ENCODE measurements at places on chromosomes 6 and 20. TPM values are rescaled to one million over a fixed set of nuclear protein-coding genes. Genes with fewer than 3 reads are reported as not detected.

Gene TFAP2D
- not detected for polyA plus RNA-seq

Gene SCRT2
- polyA plus RNA-seq = 0.36 TPM

Gene PBOV1
- not detected for polyA plus RNA-seq

Gene PLCB4
- polyA plus RNA-seq = 53.1 TPM

Gene RAB44
- not detected for polyA plus RNA-seq

Gene SOX4
- 3.5 TPM for polyA plus RNA-seq

Gene CRYBG1
- 3.1 TPM for polyA plus RNA-seq

Gene TMEM217
- 4.2 TPM for polyA plus RNA-seq

Gene HCRTR2
- polyA plus RNA-seq = not detected

Gene TCP11
- 0.94 TPM for polyA plus RNA-seq

Gene SLC24A3
- polyA plus RNA-seq = 1.2 TPM

Gene MEP1A
- polyA plus RNA-seq = not detected

Gene APOBEC2
- polyA plus RNA-seq = 4.9 TPM

Gene PLEKHG1
- polyA plus RNA-seq = 0.15 TPM

Gene HECA
- 7.5 TPM for polyA plus RNA-seq

Gene MYCT1
- polyA plus RNA-seq = not detected

Gene EZR
- 11.2 TPM for polyA plus RNA-seq

Gene ASIP
- polyA plus RNA-seq = not detected

Gene PPP1R10
- polyA plus RNA-seq = 31.5 TPM

Gene MYB
- not detected for polyA plus RNA-seq

Gene SOBP
- polyA plus RNA-seq = 13.2 TPM

Gene SLC22A7
- polyA plus RNA-seq = not detected

Gene ELOVL5
- polyA plus RNA-seq = 95.3 TPM

Gene FAXC
- polyA plus RNA-seq = 36.1 TPM

Gene LPIN3
- polyA plus RNA-seq = not detected

Gene EPHA7
- 33.8 TPM for polyA plus RNA-seq

Gene MCHR2
- polyA plus RNA-seq = not detected

Gene COL20A1
- polyA plus RNA-seq = 1.3 TPM

Gene TRIM15
- not detected for polyA plus RNA-seq

Gene LY6G6F
- not detected for polyA plus RNA-seq

Gene SRSF12
- 8.6 TPM for polyA plus RNA-seq

Gene ZNF311
- polyA plus RNA-seq = 0.77 TPM

Gene RPN2
- polyA plus RNA-seq = 159 TPM

Gene C2
- polyA plus RNA-seq = not detected

Gene PERP
- polyA plus RNA-seq = 40.3 TPM

Gene GPX5
- polyA plus RNA-seq = not detected

Gene TMC2
- not detected for polyA plus RNA-seq

Gene APCDD1L
- polyA plus RNA-seq = 0.27 TPM

Gene FAM83B
- polyA plus RNA-seq = not detected

Gene NRM
- 0.53 TPM for polyA plus RNA-seq

Gene TSHZ2
- 3.8 TPM for polyA plus RNA-seq

Gene HLA-DRB5
- polyA plus RNA-seq = not detected

Gene TNFRSF6B
- not detected for polyA plus RNA-seq

Gene RNGTT
- polyA plus RNA-seq = 11.8 TPM

Gene EHMT2
- 5.9 TPM for polyA plus RNA-seq

Gene TFAP2A
- polyA plus RNA-seq = 4.4 TPM

Gene UTRN
- 0.14 TPM for polyA plus RNA-seq

Gene CD2AP
- polyA plus RNA-seq = 4.2 TPM

Gene SIRPD
- polyA plus RNA-seq = not detected

Gene DEF6
- polyA plus RNA-seq = 0.66 TPM

Gene EYA4
- polyA plus RNA-seq = not detected

Gene CD93
- polyA plus RNA-seq = not detected

Gene ADTRP
- 1.3 TPM for polyA plus RNA-seq

Gene GMPR
- 55.6 TPM for polyA plus RNA-seq

Gene TRAPPC3L
- polyA plus RNA-seq = 0.30 TPM

Gene TINAG
- polyA plus RNA-seq = not detected

Gene SLC13A3
- 0.78 TPM for polyA plus RNA-seq

Gene PROKR2
- not detected for polyA plus RNA-seq

Gene TCP1
- 149 TPM for polyA plus RNA-seq

All from Purkinje cell (primary cell).